Posterior vena cava (tissue), 2 donors: ENCODE measurements at places on chromosomes 13 and 19. TPM values are rescaled to one million over a fixed set of nuclear protein-coding genes. Genes with fewer than 3 reads are reported as not detected.

Gene PCDH17
- total RNA-seq: 7.3 TPM

Gene ZNF296
- 0.48 TPM for total RNA-seq

Gene TMEM59L
- total RNA-seq: 2.8 TPM

Gene PGLYRP2
- total RNA-seq: not detected

Gene C13orf42
- total RNA-seq: not detected

Gene FXYD1
- 157 TPM for total RNA-seq

Gene DCAF15
- total RNA-seq: 18.8 TPM

Gene CALR3
- total RNA-seq: not detected

Gene NXNL1
- not detected for total RNA-seq

Gene PRR36
- total RNA-seq: 0.14 TPM

Gene NLRP9
- not detected for total RNA-seq

Gene CRLF1
- 436 TPM for total RNA-seq

Gene FGF14
- total RNA-seq: 6.6 TPM

Gene FGF9
- 3.1 TPM for total RNA-seq

Gene LENG8
- 113 TPM for total RNA-seq

Gene DOHH
- 10.7 TPM for total RNA-seq

Gene ICAM1
- total RNA-seq: 21.0 TPM

Gene CEACAM8
- not detected for total RNA-seq

Gene PINLYP
- 9.1 TPM for total RNA-seq

Gene ZNF730
- total RNA-seq: 0.33 TPM

Gene PDE4C
- total RNA-seq: 0.90 TPM

Gene ZNF534
- total RNA-seq: not detected

Gene DDA1
- total RNA-seq: 30.7 TPM

Gene GAPDHS
- total RNA-seq: not detected

Gene GGN
- 0.51 TPM for total RNA-seq

Gene ANGPTL8
- total RNA-seq: not detected

Gene SULT2A1
- not detected for total RNA-seq
